ENCODE measurements at places on chromosomes 5 and 9.

GRCh38 chr9:74901001-74901400, 13.3 kb upstream of the TRPM6 start:
- DNase-seq, result no peak

DNA sequence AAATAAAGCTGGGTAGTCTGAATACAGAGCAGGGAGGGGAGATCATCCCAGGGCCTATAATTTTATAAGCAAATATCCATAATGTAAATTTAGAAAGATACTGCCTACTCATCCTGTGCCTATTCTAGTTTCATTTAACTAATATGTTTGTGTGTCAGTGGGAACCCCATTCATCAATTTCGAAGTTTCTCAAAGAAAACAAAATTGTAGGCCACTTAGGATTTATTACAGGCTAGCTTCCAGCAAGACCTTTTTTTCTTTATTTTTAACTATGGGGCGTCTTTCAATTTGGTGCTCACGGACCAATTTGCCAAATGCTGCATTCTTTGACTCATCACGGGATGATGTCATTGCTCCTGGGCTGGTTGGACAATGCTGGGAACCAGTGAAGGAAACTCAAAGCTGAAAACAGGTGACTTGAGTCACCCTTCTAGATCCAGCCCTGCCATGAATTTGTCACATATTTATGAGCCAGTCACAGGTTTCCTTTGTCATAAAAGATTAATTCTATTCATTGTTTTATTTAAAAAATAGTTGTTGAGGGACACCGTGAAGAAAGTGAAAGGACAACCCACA, 13.4 kb downstream of the PCSK5 start:
- DNase-seq, result no peak

GRCh38 chr9:6079386-6079785, 64.0 kb upstream of the RANBP6 start:
- DNase-seq, result no peak

GRCh38 chr9:112810696-112811490, 60.3 kb downstream of the SNX30 start:
- no peak for DNase-seq

GRCh38 chr9:93059011-93059714, 662 bp downstream of the SUSD3 start:
- peak; percentile 27 for DNase-seq

DNA sequence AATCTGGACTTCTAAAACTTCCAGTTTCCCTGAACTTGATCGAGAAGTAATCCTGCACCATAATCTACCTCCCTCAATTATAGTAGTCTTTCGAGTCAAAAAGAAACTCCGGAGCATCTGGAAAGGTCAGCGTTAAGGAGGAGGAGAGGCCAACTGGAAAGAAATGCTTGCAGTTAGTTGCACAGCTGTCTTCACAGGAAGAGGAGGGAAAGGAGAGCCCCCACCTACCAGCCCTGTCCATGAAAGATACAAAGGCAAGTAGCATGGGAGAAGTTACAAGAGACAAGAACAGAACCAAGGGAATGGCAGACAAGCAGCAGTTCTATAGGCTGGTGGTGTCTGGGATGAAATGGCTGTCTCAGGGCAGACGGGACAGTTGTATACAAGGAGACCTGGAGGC, 170.6 kb downstream of the RAB3C start:
- no peak for DNase-seq

GRCh38 chr5:56375011-56375410, 141.9 kb upstream of the ANKRD55 start:
- DNase-seq, result no peak

- DNase-seq, result no peak
Observed at GRCh38 chr9:131915181-131915580, 164.5 kb downstream of the MED27 start.

GRCh38 chr5:33537240-33537639, 96.5 kb downstream of the TARS1 start:
- DNase-seq, result no peak

- no peak for DNase-seq
Observed at GRCh38 chr5:120088836-120089235, 375.3 kb upstream of the PRR16 start.

DNA sequence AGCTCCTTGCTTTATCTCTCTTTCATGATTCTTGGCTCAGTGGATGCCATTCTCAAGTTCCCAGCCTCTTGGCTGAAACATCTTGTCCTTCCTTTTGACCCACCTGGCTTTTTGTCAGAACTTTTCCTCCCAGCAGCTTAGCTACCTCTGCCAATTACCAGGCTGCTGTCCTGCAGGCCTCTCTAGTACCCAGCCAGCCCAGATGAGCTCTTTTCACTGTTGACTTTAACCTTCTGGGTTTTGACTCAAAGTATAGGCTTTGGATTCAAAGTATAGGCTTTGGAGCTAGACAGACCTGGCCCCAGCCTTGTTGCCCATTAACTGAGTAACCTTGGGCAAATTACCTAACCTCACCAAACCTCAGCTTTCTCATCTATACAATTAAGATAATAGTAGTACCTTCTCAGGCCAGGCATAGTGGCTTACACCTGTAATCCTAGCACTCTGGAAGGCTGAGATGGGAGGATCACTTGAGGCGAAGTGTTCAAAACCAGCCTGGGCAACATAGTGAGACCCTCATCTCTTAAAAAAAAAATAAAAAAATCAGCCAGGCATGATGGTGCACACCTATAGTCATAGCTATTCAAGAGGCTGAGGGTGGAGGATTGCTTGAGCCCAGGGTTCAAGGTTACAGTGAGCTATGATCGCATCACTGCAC, 6.6 kb upstream of the TMEFF1 start:
- no peak for DNase-seq

DNA sequence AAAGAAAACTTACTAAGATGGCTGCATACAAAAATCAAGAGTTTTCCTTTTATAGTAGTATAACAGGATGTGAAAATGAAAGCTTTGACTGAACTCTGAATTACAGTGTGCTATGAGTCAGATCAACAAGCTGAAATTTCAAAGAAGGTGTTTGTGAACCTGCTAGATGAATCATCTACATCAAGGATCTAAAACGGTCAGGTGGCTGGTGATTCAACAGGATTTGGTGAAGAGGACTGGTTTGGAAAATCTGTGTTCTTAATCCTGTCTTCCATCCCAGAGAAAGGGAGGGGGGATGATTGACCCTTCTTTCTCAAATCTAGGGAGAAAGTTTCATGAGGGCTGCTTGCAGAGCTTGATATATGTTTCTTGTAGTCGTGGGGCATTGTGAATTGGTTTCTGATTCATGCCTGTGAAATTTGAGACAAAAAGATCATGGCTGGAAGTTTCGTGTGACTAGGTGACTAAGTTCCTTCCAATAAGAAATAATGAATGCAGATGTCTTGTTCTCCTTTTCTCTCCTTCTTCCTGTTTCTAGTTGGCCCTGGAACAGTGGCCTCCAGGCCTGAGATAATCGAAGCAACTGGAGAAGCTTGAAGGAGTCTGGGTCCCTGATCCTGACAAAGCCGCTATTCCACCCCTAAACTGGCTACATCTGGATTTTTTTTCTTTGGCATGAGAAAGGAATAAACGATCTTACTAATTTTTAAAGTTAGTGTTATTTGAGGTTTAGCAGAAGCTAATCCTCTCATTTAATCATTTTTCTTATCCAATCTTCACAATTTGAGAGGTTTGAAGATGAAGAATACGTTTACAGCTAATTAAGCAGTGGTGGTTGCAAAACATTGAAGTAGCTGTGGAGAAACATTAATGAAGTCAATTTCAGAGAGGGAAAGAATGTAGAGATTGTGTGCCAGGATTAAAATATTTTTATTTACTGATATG, 67.2 kb downstream of the MRPS30 start:
- DNase-seq, result no peak

DNA sequence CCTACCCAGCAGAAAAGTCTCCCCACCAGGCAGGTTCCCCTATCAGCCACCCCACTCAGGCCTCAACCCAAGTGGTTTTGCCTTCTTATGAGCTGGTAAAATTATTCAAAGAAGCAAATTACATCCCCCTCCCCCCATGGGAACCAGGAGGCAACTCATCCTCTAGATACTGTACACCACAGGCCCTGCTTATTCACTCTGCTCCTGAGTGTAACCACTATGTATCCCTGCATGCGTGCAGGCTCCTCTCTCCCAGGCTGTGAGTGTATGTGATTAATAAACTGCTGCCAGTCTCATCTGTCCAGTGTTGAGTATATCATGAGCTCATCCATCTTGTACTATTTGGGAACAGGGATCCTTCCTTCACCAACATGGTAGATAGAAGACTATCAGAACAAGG, 8.6 kb downstream of the KCTD16 start:
- DNase-seq, result no peak

DNA sequence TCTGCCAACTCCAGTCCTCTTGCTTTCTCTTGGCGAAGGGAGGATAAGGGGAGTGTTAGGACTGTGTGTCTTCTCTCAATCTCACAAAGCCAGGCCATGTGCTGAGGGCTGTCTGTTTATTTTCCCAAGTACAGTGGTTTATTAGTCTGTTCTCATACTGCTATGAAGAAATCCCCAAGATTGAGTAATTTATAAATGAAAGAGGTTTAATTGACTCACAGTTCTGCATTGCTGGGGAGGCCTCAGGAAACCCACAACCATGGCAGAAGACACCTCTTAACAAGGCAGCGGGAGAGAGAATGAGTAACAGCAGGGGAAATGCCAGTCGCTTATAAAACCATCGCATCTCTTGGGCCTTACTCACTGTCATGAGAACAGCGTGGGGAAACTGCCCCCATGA, 36.2 kb upstream of the CKS2 start:
- no peak for DNase-seq

GRCh38 chr5:32339198-32339597, 26.5 kb upstream of the MTMR12 start:
- DNase-seq, result no peak

DNA sequence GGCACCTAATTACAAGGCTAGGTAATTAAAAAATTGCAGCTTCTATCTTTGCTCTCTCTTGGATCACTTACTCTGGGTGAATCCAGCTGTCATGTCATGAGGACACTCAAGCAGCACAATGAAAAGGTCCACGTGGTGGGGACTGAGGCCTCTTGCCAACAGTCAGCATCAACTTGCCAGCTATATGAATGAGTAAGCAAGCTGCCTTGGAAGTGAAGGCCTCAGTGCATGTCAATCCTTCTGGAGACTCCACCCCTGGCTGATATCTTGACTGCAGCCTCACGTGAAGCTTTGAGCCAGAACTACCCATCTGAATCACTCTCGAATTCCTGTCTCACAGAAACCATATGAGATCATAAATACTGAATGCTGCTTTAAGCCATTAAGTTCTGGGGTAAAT, 140.5 kb downstream of the SNX18 start:
- no peak for DNase-seq

DNA sequence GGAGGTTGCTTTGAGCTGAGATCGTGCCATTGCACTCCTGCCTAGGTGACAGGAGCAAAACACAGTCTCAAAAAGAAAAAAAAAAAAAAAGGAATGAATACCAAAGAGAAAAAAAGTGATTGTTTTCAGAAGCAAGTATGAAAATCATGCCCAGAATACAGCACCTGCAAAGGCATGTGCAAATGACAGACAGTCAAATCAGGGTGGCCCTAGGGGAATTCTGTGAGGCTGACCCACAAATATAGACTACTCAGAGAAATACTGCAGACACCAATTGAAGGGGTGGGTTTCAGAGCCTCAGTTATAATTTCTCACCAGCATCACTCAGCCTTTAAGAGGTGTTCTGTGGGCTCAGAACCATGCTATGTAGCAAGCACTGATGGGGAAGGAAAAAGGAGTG, 28.6 kb downstream of the DCAF12 start:
- DNase-seq, result no peak

GRCh38 chr5:73130811-73131210, 10.4 kb downstream of the TMEM171 start:
- no peak for DNase-seq

- DNase-seq, result no peak
Observed at GRCh38 chr9:95516734-95517558, at the start of gene PTCH1. TSS of gene PTCH1 (minus strand) at chr9:95516971.

- no peak for DNase-seq
Observed at GRCh38 chr9:116817762-116818161, 130.7 kb downstream of the TRIM32 start.

GRCh38 chr9:31776471-31776870, 608.0 kb upstream of the ACO1 start:
- no peak for DNase-seq

Data from activated T-cell treated with anti-CD3 and anti-CD28 coated beads for 4 hours (primary cell).